ENCODE measurements at places on chromosomes 1 and 21.

DNA sequence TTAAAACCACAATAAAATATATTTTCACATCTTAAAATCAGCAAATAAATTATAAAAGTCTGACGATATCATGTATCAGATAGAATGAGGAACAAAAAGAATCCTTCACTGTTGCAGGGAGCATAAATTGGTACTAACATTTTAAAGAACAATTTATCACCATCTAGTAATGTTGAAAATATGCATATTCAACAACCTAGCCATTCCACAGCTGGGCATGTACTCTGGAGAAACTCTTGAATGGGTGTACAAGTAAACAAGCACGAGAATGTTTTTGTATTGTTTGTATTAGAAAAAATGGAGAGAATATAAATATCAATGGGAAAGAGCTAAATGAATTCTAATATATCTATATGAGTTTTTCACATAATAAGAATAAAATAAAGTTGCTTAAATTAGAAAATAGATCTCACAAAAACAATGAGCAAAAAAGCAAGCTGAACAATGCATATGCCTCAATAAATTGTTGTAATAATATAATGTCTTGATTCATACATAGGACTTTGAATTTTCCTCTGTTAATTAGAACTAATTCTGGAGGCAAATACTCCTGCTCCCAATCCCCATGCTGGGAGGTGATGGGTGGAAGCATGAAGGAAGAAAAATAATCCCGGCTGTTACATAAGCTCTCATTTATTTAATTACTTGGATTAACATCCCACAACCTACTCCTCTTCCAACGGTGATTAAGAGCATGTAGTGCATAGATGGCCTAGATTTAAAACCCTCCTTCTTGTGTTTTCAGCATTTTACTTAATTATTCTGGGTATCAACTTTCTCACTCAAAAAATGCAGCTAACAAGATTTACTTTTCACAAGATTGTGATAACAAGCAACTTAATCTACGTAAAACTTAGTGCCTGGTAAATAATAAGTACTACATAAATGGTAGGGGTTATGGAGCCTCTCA is 5.5 kb upstream of the FMO2 start:
- no peak for DNase-seq

- no peak for DNase-seq
Observed at GRCh38 chr1:22821027-22821426, 110.4 kb downstream of the EPHB2 start.

- no peak for DNase-seq
Observed at GRCh38 chr1:82644186-82644915, 843.6 kb downstream of the ADGRL2 start.

GRCh38 chr1:90204023-90204590 is 209.2 kb downstream of the ZNF326 start:
- no peak for DNase-seq

DNA sequence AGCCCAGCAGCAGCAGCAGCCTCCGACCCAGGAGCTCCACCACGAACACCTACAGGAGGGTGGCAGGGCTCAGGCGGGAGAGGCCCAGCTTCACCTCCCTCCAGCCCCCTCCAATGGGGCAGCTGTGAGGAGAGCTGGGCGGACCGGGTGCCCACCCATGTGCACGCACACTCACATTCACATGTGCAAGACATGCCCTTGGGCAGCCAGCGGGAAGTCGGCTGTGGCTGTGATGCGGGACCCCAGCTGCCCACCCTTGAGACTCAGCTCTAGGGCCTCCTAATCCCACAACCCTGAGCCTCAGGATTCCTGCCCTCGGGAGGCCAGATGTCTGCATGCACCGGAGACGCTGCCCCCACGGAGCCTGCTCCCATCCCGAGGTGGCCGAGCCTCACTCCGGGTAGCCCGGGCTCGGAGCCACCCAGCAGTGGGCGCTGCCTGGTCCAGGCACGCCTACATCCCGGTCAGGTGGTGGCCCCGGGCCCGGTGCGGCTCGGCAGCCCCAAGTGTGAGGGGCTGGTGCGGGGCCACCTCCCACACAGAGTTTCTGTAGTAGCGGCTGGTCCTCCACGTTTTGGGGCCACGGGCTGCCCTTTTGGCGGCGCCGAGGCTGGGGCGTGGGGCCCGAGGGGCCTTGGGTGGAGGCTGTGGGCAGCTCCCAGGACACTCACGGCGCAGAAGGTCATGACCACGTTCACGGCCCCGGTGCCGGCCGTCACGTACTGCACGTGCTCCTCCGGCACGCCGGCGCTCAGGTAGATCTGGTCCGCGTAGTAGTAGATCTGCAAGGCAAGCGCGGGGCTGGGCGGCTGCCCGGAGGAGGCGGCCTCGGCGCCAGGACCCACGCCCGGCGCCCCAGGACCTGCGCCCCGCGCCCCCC is 12.9 kb upstream of the SLC2A7 start:
- DNase-seq, result no peak

DNA sequence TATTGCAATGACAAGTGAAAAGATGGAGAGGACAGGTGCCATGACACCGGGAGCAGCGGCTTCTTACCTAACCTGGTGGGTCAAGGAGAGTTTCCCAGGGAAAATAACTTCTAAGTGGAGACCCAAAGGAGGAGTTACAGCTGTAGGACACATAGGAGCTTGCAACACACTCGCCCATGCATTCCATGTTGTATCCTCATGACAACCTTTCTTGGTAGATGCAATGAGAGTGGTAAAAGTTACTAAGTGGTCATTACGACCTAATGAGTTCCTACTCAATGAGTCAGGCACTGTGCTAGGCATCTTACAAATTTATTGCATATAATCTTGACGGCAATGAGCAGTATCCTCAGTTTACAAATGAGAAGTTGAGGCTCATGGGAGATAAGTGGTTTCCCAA is 119.5 kb upstream of the HOOK1 start:
- DNase-seq, result no peak

- no peak for DNase-seq
Observed at GRCh38 chr1:89908672-89909436, 86.1 kb upstream of the ZNF326 start.

DNA sequence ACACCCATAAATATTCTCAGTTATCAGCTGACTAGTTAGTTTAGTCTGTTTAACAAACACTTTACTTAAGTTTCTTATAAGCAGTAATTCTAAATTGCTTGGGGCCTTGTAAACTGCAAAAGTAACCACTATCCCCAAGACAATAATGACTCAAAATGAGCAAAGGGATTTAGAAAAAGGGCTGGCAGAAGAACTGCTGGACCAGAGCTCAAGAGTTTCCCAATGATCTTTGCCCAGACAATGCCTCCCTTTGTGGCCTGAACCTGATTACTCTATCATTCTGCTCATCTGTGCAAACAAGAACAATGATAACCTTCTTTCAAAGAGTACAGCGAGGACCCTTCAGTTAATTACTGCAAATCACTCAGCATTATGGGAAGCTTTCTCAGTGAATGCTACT is 123.5 kb downstream of the TIAM1 start:
- DNase-seq, result no peak

DNA sequence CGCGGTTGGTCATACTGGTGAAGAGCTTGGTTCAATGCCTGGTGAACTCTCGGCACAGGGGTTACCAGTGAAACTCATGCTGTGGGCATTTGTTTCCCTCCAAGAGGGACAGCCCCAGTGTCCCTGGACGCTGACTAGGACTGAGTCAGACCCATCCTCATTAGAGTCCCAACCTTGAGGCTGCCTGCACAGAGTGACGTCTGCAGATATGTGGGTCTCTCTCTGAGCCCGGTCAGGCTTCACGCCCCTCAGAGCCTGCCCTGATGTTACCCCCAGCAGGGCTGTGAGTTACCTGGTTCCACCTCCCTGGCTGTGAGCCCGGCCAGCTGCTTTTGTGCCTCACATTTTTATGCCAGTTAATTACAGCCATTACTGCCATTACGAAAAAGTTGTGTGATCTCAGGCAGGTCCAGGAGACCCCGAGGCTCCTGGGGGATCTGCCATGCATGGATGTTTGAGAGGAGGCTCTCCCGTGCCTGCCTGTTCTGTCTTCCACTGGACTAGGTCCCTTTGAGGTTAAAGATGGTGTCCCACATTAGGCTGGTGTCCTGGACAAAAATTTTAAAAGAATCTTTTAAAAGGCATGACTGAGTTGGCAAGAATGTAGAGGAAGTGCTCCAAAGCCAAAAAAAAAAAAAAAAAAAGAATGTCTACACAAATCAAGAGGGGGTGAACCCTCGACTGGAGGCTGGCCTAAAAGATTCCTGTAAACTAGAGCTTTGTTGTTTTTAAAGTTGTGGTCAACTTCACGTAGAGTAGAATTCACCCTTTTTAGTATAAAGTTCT is 36.6 kb upstream of the PADI1 start:
- DNase-seq, result no peak

GRCh38 chr1:192768463-192768862 is 40.4 kb upstream of the RGS2 start:
- DNase-seq, result no peak

DNA sequence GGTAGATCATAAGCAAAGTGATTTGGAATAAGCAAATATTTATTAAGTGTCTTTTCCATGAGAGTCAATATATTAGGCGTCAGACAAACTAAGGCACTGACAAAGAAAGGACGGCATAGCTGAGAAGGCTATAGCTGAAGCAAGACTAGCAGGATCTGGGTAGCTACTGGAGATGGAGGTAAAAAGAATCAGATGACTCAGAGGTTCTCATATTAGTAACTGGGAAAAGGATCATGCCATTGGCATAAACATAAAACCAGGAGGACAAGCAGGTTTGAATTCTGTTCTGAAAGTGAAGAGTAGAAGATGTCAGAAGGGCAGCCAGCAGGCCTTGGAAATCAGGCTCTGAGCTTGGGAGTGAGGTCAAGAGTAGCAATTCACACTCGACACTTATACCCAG is 531.9 kb downstream of the PTPRC start:
- DNase-seq, result no peak

DNA sequence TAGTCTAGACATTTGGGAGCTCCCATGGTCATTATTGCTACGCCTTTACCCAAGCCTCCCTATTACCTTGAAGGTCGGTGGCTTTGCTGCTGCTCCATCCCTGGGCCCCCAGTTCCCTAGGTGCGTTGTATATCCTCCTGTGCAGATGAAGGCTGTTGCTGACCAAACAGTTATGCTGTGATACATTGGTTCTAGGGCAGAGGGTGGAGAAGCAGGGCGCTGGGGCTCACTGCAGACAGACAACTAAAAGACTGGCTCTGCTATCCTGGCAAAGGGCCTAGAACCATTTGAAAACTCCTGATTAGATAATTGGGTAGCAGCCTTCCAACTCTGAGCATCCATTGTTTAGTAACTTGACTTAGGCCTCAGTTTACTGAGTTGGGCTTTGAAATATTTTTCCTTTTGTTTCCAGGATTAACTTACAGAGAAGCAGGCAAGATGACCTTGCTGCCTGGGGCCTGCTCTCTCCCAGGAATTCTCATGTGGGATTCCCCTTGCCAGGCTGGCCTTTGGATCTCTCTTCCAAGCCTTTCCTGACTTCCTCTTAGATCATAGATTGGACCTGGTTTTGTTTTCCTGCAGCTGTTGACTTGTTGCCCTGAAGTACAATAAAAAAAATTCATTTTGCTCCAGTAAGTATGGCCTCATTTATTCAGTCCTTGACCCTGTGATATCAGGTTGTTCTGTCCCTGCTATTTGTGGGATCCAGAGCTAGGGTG is 15.5 kb downstream of the CHI3L2 start:
- no peak for DNase-seq

DNA sequence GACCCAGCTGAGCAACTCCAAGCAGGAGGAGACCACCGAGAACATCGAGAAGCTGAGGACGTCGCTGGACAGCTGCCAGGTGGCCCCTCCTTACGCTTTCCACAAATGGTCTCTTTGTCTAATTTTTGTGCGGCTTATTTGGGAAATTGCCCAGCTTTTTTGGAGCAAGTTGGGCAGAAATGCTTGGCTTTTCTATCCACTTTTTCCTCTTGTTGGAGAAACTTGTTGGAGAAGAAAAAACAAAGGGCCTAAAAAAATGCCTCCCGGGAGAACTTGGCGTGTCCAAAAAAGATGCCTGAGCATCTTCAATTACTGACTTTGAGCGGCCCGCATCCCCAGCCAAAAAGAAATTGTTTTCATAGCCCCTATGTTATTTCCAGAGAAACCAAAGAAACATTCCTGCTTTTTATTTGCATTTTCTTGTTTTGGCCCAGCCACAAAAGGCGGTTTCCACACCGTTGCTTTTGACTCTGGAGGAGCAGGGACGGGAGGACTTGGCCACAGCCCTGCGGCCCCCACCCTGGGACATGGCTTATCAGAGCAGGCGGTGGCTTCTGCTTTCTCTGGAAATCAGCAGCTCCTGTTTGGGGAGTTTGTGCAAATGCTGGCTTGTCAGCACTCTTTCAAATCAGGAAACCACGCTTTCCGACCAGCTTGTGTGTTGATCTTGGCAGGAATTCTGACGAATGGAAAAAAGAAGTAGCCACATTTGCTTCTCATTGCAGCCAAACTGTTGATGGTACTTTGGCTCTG is 81.2 kb upstream of the EFHD2 start:
- no peak for DNase-seq

- DNase-seq, result no peak
Observed at GRCh38 chr1:221886311-221886710, 144.4 kb upstream of the DUSP10 start.

All from stimulated activated CD4-positive, alpha-beta T cell treated with anti-CD3 and anti-CD28 coated beads, Interleukin-2, amount 100 ng/mL, for 24 hours (primary cell).